Epithelial cell of proximal tubule (primary cell): ENCODE measurements at places on chromosomes 16 and 17. TPM values are rescaled to one million over a fixed set of nuclear protein-coding genes. Genes with fewer than 3 reads are reported as not detected.

DNA sequence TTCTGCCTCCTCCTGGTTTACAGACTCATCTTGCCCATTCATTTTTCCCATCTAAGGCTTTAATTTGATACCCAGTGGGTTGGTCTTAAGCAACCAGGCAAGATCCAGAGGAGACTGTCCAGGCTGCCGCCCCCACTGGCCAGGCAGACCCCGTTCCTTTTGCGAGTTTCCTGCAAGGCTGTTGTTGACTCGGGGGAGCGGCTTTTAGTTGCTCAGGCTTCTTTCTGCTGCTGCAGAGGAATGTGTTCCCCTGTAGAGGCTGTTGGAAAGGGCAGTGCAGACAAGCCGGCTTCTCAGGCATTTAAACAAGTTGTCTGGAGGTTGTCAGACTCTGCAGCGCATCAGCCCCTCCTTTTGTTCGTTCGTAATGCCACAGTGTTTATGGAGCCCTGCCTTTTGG, 231.2 kb downstream of the PRKCA start:
- DNase-seq: no peak

GRCh38 chr17:37162800-37163199, 213.0 kb upstream of the C17orf78 start:
- no peak for DNase-seq

DNA sequence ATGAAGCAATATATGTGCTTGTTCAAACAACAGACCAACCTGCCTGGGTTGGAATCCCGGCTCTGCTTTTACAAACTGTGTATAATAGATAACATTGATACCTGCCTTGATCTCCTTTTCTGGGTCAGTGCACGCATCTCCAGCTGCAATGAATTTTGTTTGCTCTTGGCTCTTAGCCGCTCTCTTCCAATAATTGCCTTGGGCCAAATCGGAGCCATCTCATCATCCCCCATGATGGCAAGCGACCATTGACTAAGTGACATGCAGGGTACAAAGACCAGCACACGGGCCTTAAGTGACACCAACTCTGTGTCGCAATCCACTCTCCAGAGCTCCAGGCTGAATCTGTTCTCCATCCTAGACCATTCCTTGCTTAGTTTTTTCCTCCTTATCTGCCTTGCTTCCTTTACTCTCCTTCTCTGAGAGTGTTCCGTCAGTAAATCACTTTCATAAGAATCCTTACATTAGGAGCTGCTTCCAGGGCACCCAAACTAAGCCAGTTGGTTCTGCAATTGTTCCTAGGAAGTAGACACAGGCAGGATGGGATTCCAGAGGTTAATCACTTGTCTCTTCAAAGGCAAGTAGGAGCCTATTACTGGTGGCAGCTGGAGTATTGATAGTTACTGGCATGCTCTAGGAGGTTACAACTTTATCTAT, 134.2 kb downstream of the ABCA8 start:
- DNase-seq: no peak

- no peak for DNase-seq
Observed at GRCh38 chr17:17557796-17558195, 33.7 kb downstream of the PEMT start.

GRCh38 chr16:76441876-76442275, 164.7 kb downstream of the CNTNAP4 start:
- no peak for DNase-seq

GRCh38 chr17:74249590-74250270, 24.3 kb upstream of the DNAI2 start:
- no peak for DNase-seq

GRCh38 chr16:70648606-70649005, 2.2 kb downstream of the IL34 start:
- no peak for DNase-seq

DNA sequence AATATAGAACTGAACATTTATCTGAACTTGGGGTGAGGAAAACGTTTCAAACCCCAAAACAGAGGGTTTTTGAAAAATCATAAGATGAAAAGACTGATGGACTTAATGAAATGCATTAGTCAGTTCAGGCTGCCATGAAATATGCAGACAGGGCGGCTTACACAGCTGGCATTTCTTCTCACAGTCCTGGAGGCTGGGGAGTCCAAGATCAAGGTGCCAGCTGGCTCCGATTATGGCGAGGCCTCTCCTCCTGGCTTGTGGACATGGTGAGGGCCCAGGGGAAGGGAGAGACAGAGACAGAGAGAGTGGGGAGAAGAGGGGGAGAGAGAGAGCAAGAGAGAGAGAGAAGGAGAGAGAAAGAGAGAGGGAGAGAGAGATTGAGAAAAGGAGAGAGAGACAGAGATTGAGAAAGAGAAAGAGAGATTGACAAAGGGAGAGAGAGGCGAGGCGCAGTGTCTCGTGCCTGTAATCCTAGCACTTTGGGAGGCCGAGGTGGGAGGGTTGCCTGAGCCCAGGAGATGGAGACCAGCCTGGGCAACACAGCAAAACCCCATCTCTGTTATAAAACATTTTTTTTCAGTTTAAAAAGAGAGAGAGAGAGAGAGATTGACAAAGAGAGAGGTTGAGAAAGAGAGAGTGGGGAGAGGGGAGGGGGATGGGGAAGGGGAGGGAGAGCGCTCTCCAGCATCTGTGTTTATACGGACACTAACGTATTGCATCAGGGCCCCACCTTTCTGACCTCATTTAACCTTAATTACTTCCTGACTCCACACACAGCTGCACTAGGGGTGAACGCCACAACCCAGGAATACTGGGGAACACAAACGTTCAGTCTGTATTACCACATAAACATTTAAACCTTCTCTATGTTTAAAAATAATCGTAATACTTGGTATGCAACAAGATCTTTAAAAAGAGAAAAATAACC, 24.6 kb upstream of the RPH3AL start:
- DNase-seq: no peak

Gene GPR142
- not detected in 2 replicates for total RNA-seq

Gene KRTAP4-7
- total RNA-seq: not detected in 2 replicates

Gene KRT20
- not detected in 2 replicates for total RNA-seq

Gene TMEM238L
- total RNA-seq: not detected in 2 replicates

Gene JUP
- 314 and 425 TPM in 2 replicates for total RNA-seq

Gene SAMD14
- 2.9 and 11.5 TPM in 2 replicates for total RNA-seq
